ENCODE measurements at places on chromosomes 2 and 18.

- no peak for DNase-seq
These were observed 3.5 kb upstream of the NMUR1 start for GRCh38 chr2:231533777-231534125.

- no peak for DNase-seq
These were observed 363.9 kb downstream of the KCNJ3 start for GRCh38 chr2:155062250-155062921.

DNA sequence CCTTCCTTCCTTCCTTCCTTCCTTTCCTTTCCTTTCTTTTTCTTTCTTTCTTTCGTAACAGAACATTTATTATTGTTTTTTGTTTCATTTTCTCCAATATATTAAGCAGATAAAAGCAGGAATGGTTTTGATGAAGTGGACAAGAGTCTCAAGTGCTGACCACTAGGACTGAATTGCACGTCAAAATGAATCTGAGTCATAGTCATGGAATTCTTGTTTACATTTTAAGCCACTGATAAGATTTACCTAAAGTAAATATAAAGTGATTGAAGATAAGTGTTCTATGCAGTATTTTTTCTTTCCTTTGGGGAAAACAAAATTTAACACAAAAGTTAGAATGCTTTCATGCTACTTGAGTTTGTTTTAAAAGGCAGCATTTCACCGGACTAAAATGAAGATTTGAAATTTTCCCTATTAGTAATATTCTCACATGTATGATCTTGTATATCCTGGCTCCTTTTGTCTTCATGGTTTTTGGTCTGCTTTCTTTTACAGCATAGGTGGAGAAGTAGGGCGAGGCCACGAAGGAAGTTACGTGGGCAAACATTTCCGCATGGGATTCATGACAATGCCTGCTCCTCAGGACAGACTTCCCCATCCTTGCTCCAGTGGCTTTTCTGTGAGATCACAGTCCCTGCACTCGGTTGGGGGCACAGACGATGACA, 113.5 kb downstream of the NYAP2 start:
- no peak for DNase-seq

GRCh38 chr18:70072678-70073077, 125.0 kb upstream of the CD226 start:
- no peak for DNase-seq

DNA sequence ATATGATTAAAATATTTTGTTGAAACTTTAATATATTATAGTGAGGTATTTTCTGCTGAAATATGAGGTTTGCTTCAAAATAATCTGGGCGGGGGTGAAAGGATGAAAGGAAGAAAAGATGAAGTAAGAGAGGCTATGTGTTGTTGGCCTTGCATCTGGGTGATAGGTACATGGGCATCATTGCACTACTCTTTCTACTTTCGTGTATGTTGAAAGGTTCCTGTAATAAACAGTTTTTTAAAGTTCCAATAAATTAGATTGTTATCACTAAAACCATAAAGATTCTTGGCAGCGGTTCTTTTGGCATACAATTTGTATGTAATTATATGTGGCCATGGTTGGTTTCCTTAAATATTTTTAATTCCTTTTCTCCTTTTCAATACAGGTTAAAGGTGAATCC, 23.6 kb upstream of the MSH2 start:
- no peak for DNase-seq

- no peak for DNase-seq
These were observed 9.0 kb upstream of the MCFD2 start for GRCh38 chr2:46924608-46925007.

- no peak for DNase-seq
These were observed 5.4 kb upstream of the KCNE4 start for GRCh38 chr2:223046470-223047040.

- no peak for DNase-seq
These were observed 30.2 kb downstream of the ITSN2 start for GRCh38 chr2:24330161-24330560.

DNA sequence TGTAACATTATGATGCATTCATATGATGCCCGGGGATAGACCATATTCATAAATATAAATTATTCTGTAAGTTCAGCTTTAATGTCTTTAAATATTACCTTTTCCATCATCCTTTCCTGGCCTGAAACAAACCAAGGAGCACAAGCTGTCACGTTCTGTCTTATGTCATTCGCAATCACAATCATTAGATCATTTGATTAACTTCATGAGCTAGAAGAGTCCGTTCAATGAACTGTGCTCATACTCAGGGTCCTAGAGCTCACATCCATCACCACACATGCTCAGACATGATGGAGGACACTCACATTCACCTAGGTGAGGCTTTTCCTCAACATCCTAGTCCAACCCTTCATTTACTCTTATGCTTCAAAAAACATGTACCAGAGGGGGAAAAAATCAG, 599.0 kb upstream of the ID2 start:
- no peak for DNase-seq

GRCh38 chr2:135494503-135494902, 36.5 kb downstream of the ZRANB3 start:
- DNase-seq, result no peak

DNA sequence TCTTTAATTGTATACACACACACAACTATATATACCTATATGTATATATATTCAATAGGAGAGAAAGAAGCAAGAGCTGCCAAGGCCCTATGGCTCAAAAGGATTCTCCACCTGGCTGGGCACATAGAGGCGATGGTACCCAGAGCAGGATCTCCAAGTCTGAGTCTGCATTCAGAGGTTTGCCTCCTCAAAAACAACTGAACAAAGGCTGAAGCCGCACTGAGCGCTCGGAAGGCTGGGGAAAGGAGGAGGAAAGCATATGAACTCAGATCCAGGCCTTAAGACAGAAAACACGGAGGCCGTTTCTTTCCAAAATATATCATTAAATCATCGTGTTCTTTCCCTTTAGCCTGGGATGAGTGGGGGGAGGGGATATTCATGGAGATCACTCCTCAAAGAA, 3.6 kb downstream of the HOXD12 start:
- no peak for DNase-seq

DNA sequence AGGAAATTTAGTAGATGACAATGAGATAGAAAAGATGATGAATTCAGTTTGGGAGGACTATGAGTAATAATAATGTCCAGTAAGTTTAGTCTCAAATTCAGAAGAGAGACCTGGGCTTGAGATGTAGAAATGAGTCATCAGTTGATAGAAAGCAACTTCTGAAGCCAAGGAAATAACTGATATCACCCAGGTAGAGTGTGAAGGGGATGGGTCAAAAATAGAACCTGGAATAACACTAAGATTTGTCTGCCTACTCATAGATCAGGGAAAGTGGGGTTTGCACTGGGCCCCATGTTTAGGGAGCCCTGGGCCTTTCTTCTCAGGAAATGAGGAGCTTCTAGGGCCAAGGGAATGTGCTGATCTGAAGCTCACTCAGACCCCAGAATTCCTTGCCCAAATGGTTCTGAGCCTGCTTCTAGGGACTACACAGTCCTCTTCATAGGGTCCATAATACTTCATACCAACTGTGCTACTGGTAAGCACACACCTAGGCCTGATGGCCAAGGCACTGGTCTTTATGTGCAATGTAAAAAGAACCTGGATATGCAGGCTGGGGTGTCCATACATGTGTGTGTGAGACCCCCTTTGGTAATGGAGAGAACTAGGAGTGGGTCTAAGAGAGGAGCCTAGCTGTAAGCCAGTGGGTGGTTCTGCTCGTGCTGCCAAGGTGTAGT, 141.2 kb downstream of the IKZF2 start:
- no peak for DNase-seq

DNA sequence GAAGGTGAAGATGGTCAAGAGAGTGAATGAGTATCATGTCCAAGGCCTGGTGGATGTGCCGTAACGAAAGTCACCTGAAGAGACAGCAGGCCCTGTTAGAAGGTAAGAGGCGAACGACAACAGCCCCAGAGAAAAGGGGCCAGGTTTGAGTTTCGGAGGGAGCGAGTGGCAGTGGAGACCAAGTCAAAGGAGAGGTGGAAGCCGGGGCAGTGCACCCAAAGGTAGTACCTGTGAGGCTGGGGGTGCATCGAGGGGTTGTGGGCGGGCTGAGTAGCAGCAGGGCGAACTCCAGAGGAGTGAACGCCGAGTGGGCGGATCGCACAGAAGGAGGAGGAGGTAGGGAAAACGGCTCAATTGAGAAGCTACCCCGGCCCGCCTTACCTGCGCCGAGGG, 358 bp downstream of the USP37 start:
- no peak for DNase-seq

DNA sequence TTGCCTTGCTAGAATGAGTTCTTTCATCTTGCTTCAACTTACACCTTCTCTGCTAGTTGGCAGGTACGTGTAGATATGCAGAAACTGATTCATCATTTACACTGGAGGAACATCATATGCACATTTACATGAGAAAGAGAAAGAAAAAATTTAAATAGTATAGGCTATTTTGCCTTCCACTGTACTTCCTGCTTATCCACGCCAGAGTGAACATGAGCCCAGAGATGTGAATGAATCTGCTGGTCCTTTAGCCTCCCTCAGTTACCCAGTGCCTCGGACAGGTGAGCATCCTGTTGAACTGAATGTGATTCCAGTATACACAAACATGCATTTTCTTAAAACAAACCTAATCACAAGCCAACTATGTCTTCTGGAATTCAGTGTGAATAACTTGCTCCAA, 83.6 kb downstream of the SESTD1 start:
- no peak for DNase-seq

DNA sequence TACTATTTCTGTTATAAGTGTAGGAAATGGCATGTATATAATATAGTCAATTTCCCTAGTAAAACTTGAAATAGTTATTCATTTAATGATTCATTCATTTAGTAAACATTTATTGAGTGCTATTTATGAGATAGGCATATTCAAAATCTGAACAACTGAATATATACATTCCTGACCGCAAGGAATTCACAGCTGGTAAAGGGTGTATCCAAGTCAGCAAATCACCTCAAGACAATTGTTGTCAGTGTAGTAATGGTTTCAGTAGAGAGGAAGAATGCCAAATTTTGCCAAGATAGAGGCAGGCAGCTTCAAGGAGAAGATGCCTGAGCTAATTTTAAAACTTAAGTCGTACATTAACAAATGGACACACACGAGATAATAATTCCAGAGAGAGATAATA, 89.8 kb upstream of the CHST9 start:
- DNase-seq, result no peak

- no peak for DNase-seq
These were observed 99.3 kb downstream of the STK39 start for GRCh38 chr2:168147830-168148794.

DNA sequence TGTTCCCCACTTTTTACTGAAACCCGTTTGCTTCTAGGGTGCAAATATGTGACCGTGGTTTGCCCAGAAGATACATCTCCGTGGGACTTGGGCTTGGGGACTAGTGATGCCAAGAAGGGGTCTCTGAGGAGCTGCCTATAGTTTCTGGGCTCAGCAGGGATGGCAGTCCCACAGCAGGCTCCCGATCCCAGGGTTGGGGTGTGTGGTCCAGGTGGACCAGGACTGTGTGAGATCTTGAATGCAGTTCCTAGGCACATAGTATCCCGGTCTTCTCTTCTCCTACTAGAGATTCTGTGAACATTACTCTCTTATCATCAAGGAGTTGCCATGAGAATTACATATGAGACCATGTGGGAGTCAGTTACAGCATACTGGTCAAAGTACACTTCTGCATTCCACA, 435.8 kb upstream of the SPRED2 start:
- DNase-seq, result no peak

Measured in activated effector memory CD4-positive, alpha-beta T cell treated with Interleukin-2 at 50 U/mL for 16 hours (primary cell).